ENCODE measurements at places on chromosomes 2 and 18. TPM values are rescaled to one million over a fixed set of nuclear protein-coding genes. Genes with fewer than 3 reads are reported as not detected.

DPP4 gene
- 6.8 TPM for total RNA-seq

GRCh38 chr18:3655254-3656050, 205.5 kb downstream of the TGIF1 start:
- no peak overlapping the region for H3K4me3 ChIP-seq
- no peaks in the 10 kb centered on the region for H3K36me3 ChIP-seq
- no peaks in the 10 kb centered on the region for H3K27me3 ChIP-seq
- H3K27ac ChIP-seq: no peak overlapping the region
- DNase-seq: no peak

- H3K36me3 ChIP-seq: no peaks in the 10 kb centered on the region
- H3K4me1 ChIP-seq: no peaks in the 10 kb centered on the region
- H3K27ac ChIP-seq: no peak overlapping the region
- no peak overlapping the region for H3K4me3 ChIP-seq
- H3K27me3 ChIP-seq: no peaks in the 10 kb centered on the region
Measured at GRCh38 chr2:133255360-133255759, 312.9 kb downstream of the NCKAP5 start.

ARHGAP25 gene
- total RNA-seq: 12.8 TPM

ALK gene
- 0.16 TPM for total RNA-seq

REG1B gene
- total RNA-seq: not detected

MAL gene
- 8.7 TPM for total RNA-seq

- no peak for DNase-seq
- no peaks in the 10 kb centered on the region for H3K4me1 ChIP-seq
- peaks cover 58% of the 10 kb centered on the region for H3K36me3 ChIP-seq
- no peak overlapping the region for H3K27ac ChIP-seq
- H3K27me3 ChIP-seq: no peaks in the 10 kb centered on the region
- no peak overlapping the region for H3K4me3 ChIP-seq
Measured at GRCh38 chr2:33354981-33355380, 121.5 kb upstream of the RASGRP3 start.

- no peak for DNase-seq
- no peak overlapping the region for H3K4me3 ChIP-seq
- H3K27me3 ChIP-seq: no peaks in the 10 kb centered on the region
- H3K4me1 ChIP-seq: no peaks in the 10 kb centered on the region
Measured at GRCh38 chr2:169561364-169561763, 12.3 kb downstream of the FASTKD1 start.

PSMA8 gene
- not detected for total RNA-seq

GRCh38 chr2:232857158-232857563, 12.9 kb upstream of the SNORC start:
- no peaks in the 10 kb centered on the region for H3K27me3 ChIP-seq
- no peak overlapping the region for H3K4me3 ChIP-seq
- H3K4me1 ChIP-seq: no peaks in the 10 kb centered on the region
- peaks cover 34% of the 10 kb centered on the region for H3K36me3 ChIP-seq
- no peak overlapping the region for H3K27ac ChIP-seq
- no peak for DNase-seq

- H3K27me3 ChIP-seq: no peaks in the 10 kb centered on the region
- H3K36me3 ChIP-seq: no peaks in the 10 kb centered on the region
- no peak for DNase-seq
Measured at GRCh38 chr2:37189452-37190153, 1.1 kb upstream of the SULT6B1 start.

GRCh38 chr2:112173646-112174319, 35.6 kb downstream of the FBLN7 start:
- no peak overlapping the region for H3K4me3 ChIP-seq
- no peaks in the 10 kb centered on the region for H3K27me3 ChIP-seq
- no peaks in the 10 kb centered on the region for H3K4me1 ChIP-seq
- no peaks in the 10 kb centered on the region for H3K36me3 ChIP-seq

RTP5 gene
- total RNA-seq: not detected

DNA sequence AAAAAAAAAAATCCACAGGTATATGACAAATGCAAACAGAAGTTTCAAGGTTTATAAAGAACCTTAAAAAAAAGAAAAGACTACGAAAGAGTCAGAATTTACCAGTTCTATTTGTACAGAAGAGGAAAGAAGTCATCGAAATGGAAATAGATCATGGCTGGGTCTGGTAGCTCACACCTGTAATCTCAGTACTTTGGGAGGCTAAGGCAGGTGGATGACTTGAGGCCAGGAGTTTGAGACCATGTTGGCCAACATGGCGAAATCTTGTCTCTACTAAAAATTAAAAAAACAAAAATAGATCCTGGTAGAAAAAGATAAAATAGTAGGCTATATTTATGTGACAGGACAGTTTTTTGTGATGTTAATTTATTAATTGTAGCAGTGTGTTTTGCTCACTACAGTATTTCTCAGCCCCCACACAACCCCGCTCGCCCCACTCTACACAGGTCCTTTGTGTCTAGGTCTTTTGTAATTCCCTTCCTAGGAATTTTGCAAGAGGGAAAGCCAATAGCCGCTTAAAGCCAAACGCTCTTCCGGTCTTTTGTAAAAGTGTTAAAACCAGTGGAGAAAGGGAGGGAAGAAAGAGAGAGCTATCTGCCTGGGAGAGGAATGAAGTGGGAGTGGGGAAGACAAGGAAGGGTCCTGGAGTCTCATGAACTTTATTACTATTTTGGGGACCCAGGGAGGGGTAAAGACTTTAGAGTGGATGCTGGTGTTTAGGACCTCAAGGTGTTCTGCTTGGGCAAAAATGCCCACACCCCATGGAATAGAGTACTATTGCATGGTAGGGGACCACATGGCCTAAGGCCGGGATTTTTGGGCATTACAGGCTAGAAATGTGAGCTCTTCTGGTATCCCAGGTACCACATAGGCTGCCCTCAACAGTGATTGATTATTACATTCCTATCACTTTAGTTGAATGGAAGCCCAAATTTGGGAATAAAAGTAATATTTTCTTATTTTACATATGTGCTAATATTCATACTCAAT, 59.4 kb upstream of the XPO1 start:
- no peak overlapping the region for H3K27ac ChIP-seq
- no peaks in the 10 kb centered on the region for H3K4me1 ChIP-seq
- no peaks in the 10 kb centered on the region for H3K27me3 ChIP-seq
- no peaks in the 10 kb centered on the region for H3K36me3 ChIP-seq
- DNase-seq: no peak
- no peak overlapping the region for H3K4me3 ChIP-seq

HOXD10 gene
- total RNA-seq: not detected

DNA sequence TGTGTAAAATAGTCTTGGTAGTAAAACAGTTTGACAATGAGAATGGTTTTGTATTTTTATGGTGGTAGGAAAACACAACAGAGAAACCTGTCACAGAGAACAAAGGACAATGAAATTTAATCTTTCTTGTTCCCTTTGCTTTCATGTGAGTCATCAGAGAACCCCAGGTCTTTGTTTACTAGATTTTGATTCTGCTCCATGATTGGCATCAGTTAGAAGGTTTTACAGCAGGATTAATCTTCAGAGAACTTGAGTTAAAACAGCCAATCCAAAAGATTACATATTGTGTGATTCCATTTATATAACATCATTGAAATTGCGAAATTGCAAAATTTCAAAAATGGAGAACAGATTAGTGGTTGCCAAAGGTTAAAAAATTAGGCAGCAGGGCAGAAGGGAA, 2.5 kb downstream of the APLF start:
- H3K27me3 ChIP-seq: no peaks in the 10 kb centered on the region
- no peak overlapping the region for H3K4me3 ChIP-seq
- no peak for DNase-seq
- H3K4me1 ChIP-seq: no peaks in the 10 kb centered on the region
- H3K27ac ChIP-seq: no peak overlapping the region

RAB6C gene
- total RNA-seq: not detected

CAPN14 gene
- 0.16 TPM for total RNA-seq

GRCh38 chr18:60246606-60247005, 126.0 kb downstream of the MC4R start:
- no peaks in the 10 kb centered on the region for H3K36me3 ChIP-seq
- no peaks in the 10 kb centered on the region for H3K4me1 ChIP-seq
- no peak overlapping the region for H3K4me3 ChIP-seq
- no peak for DNase-seq

- no peaks in the 10 kb centered on the region for H3K36me3 ChIP-seq
- H3K27me3 ChIP-seq: no peaks in the 10 kb centered on the region
- no peak for DNase-seq
- no peak overlapping the region for H3K27ac ChIP-seq
- H3K4me1 ChIP-seq: peaks cover 22% of the 10 kb centered on the region
Measured at GRCh38 chr2:127790694-127791529, 20.1 kb downstream of the WDR33 start.

DNA sequence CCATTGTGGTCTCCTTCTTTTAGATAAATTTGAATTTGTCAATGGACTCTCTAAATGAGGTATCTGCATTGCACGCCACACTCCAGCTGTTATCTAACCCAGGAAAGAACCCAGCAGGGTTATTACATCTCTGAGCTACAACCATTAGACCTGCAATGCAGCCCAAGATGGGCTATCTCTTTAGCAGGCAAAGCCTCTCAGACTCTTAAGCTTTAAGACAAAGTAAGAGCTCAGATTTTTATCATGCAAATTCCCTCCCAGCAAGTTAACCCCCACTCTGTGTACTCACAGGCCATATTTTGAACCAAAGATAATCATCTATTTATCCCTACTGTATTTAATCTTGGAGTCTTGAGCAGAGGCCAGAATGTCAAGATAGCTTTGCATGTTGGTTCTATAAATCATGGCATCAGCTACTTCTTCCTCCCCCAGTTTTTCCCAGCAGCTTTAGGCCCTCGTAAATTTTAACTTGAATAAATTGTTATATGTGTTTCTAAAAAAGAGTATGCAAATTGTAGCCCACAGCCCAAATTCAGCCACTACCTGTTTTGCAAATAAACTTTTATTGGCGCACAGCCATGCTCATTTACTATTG, 273.7 kb upstream of the PKDCC start:
- no peak for DNase-seq
- H3K4me3 ChIP-seq: no peak overlapping the region
- no peaks in the 10 kb centered on the region for H3K27me3 ChIP-seq
- H3K4me1 ChIP-seq: no peaks in the 10 kb centered on the region
- no peak overlapping the region for H3K27ac ChIP-seq

SNORC gene
- total RNA-seq: 0.12 TPM

MAP3K19 gene
- total RNA-seq: not detected

GRCh38 chr2:41320491-41320890, 727.3 kb upstream of the PKDCC start:
- H3K27me3 ChIP-seq: no peaks in the 10 kb centered on the region
- DNase-seq: no peak
- H3K4me3 ChIP-seq: no peak overlapping the region
- H3K36me3 ChIP-seq: no peaks in the 10 kb centered on the region
- H3K4me1 ChIP-seq: no peaks in the 10 kb centered on the region

DNA sequence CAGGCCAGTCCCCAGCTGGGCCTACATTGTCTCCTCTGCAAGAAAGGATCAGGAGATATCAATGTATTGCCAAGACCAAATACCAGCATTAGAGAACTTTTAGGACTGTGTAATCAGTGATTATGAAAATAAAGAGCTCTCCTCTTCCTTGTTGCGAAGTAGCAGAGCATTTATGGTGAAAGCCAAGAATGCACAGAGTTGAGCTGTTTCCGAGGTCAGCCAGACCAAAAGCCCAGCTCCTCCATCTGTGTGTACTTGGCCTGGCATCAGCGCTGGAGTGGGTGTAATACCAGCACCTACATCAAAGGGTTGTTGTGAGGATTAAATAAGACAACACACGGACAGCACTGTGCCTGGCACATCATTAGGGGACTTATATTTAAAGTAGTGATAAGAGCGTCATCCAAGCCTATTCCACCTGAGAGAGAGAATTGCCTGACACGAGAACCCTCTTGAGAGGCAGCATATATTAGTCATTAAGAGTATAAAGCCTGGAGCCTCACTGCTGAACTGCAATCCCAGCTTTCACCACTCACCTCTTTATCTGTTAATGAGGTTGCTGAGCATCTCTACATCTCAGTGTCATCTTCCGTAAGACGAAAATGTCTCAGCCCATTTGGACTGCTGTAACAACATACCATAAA, 7.4 kb upstream of the SLC16A14 start:
- no peaks in the 10 kb centered on the region for H3K36me3 ChIP-seq
- H3K4me3 ChIP-seq: no peak overlapping the region
- no peaks in the 10 kb centered on the region for H3K27me3 ChIP-seq
- no peaks in the 10 kb centered on the region for H3K4me1 ChIP-seq
- no peak for DNase-seq

- H3K4me1 ChIP-seq: no peaks in the 10 kb centered on the region
- no peak overlapping the region for H3K4me3 ChIP-seq
Measured at GRCh38 chr2:106991866-106992265, 105.9 kb upstream of the ST6GAL2 start.

- no peak for DNase-seq
- no peaks in the 10 kb centered on the region for H3K4me1 ChIP-seq
- H3K36me3 ChIP-seq: peaks cover 16% of the 10 kb centered on the region
- H3K27ac ChIP-seq: no peak overlapping the region
- no peaks in the 10 kb centered on the region for H3K27me3 ChIP-seq
Measured at GRCh38 chr18:11899063-11899462, 9.1 kb downstream of the MPPE1 start.

IHH gene
- total RNA-seq: not detected

DNA sequence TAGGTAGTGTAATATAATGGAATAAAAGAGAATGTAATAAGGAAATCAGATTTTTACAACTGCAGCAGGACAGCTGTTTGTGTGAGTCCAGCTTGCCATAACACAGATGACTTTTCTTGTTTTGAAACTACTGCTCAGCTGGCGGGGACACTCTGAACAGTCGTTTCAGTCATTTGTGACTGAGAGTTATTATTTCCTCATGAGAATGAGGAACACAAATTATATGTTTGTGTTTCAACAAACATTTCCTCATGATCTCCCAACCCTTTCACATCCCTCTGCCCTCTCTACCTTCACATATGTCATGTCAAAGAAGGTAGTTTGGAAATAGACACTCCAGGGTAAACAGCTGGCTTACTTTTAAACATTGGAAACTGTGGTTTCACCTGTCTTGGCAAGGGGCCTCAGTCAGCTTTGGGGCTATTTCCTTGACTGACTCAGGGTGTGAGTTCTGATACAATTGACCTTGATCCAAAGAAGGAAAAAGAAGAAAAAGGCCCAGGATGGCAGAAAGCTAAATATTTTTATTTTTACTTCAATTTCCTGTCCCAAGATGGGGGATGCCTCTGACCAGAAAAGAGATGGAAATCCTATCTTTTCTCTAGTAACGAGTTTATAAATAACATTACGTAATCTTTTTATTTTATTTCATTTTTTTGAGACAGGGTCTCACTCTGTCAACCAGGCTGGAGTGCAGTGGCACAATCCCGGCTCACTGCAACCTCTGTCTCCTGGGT, 593 bp downstream of the SP140L start:
- H3K27ac ChIP-seq: peak overlapping the region; percentile 53
- no peaks in the 10 kb centered on the region for H3K27me3 ChIP-seq
- peak overlapping the region; percentile 47 for H3K4me3 ChIP-seq
- no peak for DNase-seq
- H3K36me3 ChIP-seq: no peaks in the 10 kb centered on the region

GRCh38 chr2:48069769-48070168, 163.5 kb upstream of the FBXO11 start:
- DNase-seq: no peak
- no peaks in the 10 kb centered on the region for H3K36me3 ChIP-seq
- no peaks in the 10 kb centered on the region for H3K4me1 ChIP-seq
- no peaks in the 10 kb centered on the region for H3K27me3 ChIP-seq
- no peak overlapping the region for H3K4me3 ChIP-seq

APCDD1 gene
- total RNA-seq: 53.3 TPM

CRYGD gene
- not detected for total RNA-seq
